NCI-H1930 (cell line): ENCODE measurements at places on chromosomes 7 and 10.

- DNase-seq = no peak
Measured at GRCh38 chr10:43952760-43953159, 304.1 kb upstream of the ZNF32 start.

DNA sequence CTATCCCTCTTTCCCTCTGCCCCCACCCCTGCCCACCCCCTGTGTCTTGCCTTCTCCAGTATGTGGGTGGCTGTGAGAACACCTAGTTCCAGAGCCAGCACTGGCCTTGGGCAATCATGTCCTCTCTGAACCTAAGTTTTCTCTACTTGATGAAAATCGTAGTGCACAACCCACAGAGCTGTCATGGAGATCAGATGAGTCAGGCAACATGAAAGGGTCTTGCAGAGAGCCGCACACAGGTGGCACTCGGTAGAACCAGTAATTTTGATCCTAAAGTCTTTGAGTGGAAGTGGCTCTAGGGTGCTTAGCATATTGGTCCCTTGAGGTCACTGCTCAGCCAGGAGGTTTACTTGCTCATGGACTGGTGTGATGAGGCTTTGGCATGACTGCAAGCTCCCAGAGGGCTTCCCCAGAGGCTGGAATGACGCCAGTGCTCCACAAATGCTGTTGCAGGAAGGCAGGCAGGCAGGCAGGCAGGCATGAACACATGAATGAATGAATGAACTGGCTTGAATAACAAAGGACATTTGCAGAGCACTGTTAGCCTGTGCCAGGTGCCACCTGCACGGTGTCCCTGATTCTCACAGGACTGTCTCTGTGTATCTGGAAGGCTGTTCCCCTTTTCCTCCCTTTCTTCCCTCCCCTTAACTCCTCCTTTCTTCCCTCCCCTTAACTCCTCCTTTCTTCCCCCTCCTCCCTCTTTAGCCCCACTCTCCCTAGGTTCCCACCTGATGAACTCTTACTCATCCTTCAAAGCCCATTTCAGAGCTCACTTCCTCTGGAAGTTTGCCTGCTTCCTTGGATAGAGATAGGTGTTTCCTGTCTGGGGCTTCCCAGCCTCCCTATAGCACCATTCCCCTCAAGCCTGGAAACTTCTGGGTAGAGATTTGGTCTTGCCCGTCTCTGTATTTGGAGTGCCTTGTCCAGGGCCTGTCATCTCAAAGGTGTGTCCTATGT lies 27.2 kb upstream of the CTBP2 start:
- DNase-seq = no peak

- no peak for DNase-seq
Measured at GRCh38 chr10:26855186-26855585, 5.6 kb downstream of the ABI1 start.

GRCh38 chr7:34734771-34735170 lies 76.8 kb downstream of the NPSR1 start:
- no peak for DNase-seq

GRCh38 chr7:37096341-37096740 lies 352.3 kb downstream of the ELMO1 start:
- DNase-seq = no peak

GRCh38 chr10:73228247-73228646 lies 18.8 kb downstream of the DNAJC9 start:
- DNase-seq = no peak

GRCh38 chr10:59868696-59869593 lies 37.4 kb downstream of the CCDC6 start:
- DNase-seq = no peak

DNA sequence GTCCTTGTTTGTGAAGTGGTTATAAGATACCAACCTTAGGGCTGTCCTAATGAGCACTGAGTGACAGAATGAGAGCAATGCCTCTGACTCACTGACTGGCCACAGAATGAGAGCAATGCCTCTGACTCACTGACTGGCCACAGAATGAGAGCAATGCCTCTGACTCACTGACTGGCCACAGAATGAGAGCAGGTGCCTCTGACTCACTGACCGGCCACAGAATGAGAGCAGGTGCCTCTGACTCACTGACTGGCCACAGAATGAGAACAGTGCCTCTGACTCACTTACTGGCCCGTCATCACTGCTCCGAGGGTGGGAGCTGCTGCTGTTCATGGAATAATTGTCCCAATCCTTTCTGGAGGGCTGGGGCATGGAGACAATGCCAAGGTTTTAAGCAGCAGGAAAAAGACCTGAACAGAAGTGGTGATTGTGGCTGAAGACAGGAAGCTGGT lies 265.2 kb upstream of the PPP2R2D start:
- DNase-seq = no peak

GRCh38 chr10:133110133-133110532 lies 22.4 kb downstream of the ADGRA1 start:
- no peak for DNase-seq

- no peak for DNase-seq
Measured at GRCh38 chr10:49579621-49580020, 30.5 kb upstream of the SLC18A3 start.

DNA sequence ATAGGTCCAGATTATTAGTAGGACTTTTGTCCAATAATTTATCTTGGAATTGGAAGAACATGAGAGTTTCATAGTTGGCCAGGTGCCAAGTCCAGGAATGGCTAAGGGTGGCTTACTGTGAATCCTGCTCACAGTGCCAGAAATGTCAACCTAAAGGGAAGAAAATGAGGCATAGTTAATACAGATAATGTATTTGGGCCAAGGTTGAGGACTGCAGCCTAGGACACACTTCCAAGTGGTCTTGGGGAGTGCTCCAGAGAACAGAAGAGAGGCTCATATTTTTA lies 78.2 kb downstream of the MAPK8 start:
- DNase-seq = no peak
